Stimulated activated CD4-positive, alpha-beta T cell treated with anti-CD3 and anti-CD28 coated beads, Interleukin-2, amount 100 ng/mL, for 24 hours (primary cell): ENCODE measurements at places on chromosomes 7 and 10.

GRCh38 chr7:151795168-151795811, 81.6 kb downstream of the PRKAG2 start:
- DNase-seq, result peak; percentile 84

GRCh38 chr10:3487228-3487627, 297.8 kb downstream of the KLF6 start:
- DNase-seq, result no peak

GRCh38 chr10:44925224-44925623, 14.1 kb downstream of the TMEM72 start:
- no peak for DNase-seq

GRCh38 chr7:100369105-100369504, 4.2 kb upstream of the PILRA start:
- no peak for DNase-seq

DNA sequence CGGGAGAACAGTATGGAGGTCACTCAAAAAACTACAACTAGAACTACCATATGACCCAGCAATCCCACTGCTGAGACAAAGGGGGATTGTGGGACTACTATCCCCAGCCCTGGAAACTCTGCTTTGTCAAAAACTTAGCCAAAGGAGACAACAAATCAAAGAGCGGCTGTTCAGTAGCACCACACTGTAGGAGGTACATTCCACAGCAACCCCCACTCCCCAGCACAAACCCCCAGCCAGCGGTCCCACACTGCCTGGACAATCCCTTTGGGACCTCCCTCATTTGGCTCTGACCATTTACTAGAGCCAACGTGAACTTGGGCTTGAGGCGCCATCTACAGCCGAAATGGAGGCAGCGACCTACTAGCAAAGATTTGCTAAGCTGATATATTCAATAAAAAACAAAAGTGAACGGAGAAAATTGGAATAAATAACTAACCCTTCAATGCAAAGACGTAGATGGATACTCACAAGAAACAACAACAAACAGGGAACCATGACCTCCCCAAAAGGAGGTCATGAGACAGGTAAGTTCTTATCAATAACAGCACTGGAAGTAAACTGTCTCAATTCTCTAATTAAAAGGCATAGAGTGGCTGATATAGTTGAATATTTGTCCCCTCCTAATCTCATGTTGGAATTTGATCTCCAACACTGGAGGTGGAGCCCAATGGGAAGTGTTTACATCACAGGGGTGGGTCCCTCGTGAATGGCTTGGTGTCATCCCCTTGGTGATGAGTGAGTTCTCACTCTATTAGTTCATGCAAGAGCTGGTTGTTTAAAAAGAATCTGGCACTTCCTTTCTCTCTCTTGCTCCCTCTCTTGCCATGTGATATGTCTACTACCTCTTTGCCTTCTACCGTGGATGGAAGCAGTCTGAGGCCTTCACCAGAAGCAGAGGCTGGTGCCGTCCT, 119.0 kb upstream of the KCNMA1 start:
- no peak for DNase-seq
